Activated naive CD8-positive, alpha-beta T cell treated with anti-CD3 and anti-CD28 coated beads for 36 hours (primary cell): ENCODE measurements at places on chromosomes 3 and 15. TPM values are rescaled to one million over a fixed set of nuclear protein-coding genes. Genes with fewer than 3 reads are reported as not detected.
A peak's percentile ranks its signal among the peaks of the same experiment; 100 is the strongest.

DNA sequence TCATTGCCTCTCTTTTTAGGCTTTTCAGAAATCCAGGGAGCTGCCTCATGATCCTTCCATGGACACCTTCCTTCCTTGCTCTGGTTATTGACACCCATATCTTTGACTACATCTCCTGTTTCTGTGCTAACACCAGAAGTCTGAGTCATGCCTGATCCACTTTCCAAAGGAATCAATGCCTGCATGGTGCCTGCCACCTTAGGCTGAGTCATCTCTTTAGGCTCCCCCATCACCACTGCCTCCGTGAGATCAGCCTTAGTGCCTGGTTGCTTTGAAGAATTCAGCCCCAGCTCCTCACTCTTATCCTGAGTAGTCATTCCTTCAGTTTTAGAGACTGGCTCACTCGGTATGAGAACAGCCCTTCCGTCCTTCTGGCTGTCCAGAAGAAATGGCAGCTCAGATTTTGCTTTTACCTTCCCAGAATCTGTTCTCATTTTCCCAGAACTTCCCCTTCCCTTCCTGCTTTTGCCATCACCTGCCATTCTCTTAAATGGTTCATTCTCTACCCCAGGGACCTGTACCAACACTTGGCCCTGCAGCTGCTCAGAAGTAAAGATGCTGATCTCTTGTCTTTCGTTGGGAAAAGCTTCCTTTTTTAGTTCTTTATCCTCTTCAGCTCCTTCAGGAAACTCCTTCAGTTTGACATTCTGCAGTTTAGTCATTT is 105.3 kb downstream of the MAP4 start:
- DNase-seq, result no peak

Gene MKRN3
- total RNA-seq, result 1.4 TPM

Gene TLR9
- 1.4 TPM for total RNA-seq

DNA sequence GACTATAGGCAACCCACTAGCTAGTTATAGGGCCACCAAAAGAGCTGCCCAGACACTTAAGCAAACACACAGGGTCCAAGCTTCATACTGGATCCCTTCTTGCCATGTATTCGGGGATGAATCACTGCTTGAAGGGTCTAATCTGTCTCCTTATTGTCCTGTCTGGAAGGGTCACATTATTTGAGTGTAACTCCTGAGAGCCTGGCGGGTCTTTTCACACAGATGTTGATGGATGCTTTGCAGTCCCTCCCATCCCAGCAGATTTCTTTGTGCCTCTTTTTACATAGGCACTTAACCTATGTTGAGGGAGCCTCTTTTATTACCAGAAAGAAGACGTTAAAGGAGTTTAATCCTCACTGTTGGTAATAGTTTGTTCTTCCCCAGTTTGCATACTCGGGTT is 56.6 kb downstream of the BBX start:
- no peak for DNase-seq

DNA sequence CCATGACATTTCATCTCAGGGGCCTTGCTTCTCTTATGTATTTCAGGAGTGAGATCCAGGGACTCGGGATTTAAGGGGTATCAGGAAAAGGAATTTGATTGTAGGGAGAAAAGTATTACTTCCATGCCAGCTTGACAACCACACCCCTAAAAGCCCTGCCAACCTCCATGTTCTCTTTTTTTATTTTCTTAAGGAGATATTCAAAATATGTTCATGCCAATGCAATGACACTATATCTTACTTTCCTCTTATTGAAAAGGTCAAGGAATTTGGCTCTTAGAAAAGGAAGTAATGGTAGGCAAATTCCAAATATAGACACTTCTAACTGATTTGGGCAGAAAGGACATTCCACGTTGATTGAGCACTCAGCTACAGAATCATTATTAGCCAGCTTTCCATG is 407.5 kb upstream of the NECTIN3 start:
- DNase-seq, result no peak

GRCh38 chr3:72338942-72339669 is 509.1 kb downstream of the SHQ1 start:
- DNase-seq, result peak; percentile 61

GRCh38 chr3:139113993-139114375 is 69.3 kb upstream of the PRR23C start:
- DNase-seq, result no peak

DNA sequence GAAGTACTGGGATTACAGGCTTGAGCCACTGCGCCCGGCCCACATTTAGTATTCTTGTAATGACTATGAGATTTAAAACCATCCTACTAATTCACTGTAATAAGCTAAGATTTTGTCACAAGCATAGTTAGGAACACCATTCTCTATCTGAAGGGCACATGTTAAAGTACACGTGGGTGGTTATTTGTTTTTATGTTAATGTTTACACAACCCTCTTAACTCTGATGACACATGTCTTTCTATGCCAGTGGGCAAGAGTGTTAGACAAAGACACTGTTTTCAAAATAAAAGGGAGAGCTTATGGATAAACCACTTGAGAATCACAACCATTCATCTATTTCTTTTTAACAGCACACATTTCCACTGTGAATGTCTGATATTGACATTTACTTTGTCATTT is 537.6 kb upstream of the IL12A start:
- DNase-seq, result no peak

DNA sequence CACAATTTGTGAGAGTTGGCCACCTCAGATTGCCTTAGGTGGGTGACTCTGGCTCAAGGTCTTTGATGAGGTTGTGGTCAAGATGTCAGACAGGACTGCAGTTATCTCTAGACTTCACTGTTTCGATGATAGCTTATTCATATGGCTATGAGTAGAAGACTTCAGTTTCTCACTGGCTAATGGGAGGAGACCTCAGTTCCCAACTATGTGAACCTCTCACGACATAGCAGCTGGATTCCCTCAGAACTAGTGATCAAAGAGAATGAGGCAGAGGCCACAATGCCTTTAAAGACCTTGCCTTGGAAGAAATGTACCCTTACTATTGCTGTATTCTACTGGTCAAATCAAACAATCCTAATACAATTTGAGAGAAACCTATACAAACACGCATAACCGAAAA is 607.5 kb upstream of the ROBO2 start:
- DNase-seq, result no peak

DNA sequence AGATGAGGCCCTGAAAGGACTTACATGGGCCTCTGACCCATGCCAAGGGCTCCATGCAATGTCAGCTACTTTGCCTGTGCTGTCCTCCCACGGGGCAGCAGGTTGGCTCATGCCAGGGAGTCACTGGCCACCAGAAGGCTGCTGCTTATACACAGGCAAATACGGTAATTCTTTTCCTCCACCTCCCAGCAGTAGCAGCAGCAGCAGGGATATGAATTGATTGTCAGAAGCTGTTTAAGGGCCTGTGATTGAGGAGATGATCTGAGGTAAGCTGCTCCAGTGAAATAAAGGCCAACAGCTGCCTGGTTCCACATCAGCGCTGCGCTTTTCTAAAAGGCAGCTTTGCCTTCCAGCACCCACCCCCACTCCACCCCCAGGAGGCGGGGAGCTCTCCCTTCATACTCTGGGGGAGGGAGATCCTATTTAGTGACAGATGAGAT is 250.5 kb downstream of the SHQ1 start:
- no peak for DNase-seq

DNA sequence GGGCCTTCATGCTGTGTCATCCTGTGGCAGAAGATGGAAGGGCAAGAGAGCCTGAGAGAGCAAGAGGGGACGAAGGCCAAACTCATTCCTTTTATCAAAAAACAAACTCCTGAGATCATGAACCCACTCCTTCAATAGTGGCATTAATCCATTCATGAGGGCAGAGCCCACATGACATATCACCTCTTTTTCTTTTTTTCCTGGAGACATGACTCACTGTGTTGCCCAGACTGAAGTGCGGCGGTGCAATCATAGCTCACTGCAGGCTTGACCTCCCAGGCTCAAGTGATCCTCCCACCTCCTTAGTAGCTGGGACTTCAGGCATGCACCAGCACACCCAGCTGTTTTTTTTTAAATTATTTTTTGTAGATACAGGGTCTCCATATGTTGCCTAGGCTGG is 92.0 kb upstream of the RNU6-1 start:
- DNase-seq, result no peak

DNA sequence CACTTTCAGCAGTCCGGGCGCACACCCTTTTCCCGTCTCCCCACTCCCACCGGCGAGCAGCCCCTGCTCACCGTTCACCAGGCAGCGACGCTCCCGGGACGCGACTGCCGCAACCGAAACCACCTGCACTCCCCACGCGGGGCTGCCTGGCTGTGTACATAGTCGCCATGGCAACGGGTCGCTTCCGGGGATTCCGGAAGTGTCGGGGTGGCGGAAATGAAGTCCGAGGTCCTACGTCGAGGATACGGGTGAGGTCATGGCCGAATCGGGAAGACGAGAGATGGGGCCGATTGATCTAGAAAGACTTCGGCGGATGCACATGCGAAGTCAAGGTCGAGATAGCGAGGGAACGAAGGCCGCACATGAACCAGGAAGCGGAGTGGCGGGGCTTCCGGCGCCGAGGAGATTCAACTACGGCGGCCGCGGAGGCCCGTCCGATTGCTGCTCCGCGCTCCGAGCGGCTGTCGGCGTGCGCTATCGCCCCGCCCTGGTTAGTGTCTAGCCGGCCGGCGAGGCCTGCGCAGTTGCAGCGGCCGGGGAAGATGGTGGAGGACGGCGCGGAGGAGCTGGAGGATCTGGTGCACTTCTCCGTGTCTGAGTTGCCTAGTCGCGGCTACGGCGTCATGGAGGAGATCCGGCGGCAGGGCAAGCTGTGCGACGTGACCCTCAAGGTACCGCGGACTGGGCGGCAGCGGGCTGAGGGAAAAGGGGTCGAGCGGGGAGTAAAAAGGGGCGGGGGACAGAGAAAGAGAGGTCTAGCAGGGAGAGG is at the start of the genes KIF9 and KLHL18:
TSS of gene KIF9 (minus strand) at position 376 of the 769 bp plus-strand sequence. CDS start 5,425 bp downstream, outside the sequence.
TSS of gene KLHL18 (plus strand) at position 521 of the 769 bp plus-strand sequence. CDS start at position 543, 22 bp downstream.
- peak; percentile 96 for DNase-seq

- no peak for DNase-seq
These were observed 33.8 kb upstream of the ACP3 start for GRCh38 chr3:132283440-132283839.

DNA sequence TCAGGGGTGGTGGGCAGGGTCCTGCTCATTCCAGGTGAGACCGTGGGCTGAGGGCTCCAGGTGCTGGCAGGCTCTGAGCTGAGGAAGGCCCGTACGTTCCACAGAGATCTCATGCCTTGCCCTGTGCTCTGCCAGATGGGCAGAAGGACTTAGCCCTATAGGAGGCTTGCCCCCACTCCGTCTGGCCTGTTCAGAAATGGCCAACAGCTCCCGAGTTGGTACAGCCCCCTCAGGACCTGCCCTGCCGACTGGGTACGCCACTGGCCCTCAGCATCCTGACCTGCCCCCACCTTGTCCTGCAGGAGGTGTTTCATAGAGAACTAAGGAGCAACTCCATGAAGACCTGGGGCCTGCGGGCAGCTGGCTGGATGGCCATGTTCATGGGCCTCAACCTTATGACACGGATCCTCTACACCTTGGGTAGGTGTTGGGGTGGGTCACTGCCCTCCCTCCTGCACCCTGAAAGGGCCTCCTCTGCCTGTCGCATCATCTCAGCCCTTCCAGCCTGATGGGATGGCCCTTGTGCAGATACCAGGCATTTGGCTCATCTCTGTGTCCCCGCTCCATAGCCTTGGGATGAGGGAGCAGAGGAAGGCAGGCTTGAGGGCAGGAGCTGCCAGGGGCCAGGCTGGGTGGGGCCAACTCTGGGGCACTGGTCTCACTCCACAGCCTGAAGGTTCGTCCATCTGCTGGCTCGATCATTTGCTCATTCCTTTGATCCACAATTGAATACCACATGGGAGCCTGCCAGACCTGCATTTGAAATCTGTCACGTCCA is 14.2 kb downstream of the TMEM43 start:
- DNase-seq, result no peak

DNA sequence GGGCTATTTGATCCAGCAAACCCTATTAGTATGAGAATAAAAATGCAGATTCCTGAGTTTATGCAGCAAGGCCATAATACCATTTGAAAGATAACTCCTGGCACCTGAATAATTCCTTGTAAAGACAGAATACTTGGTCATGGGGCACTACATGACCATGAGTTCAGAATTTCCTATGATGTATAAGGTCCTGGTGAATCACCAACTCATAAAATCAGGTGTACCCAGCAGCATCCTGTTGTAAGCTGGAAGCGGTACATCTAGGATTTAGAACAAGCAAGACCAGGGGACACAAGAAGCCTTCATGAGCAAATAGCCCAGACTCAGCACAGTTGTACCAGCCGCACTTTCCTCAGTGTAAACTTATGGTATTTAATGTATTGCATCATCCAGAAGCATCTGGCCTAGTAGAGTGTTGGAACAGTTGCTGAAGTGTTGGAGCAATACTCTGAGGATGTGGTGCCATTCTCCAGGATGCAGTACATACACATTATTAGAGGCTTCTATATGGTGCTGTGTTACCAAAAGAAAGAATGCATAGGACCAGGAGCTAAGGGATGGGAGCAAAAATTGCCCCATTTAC is 233.4 kb downstream of the SQOR start:
- DNase-seq, result no peak

- DNase-seq, result no peak
These were observed 328.5 kb downstream of the NAALADL2 start for GRCh38 chr3:175187586-175187985.

Gene VIPR1
- 6.6 TPM for total RNA-seq

Gene SLC7A14
- total RNA-seq, result not detected

GRCh38 chr3:79558943-79559342 is 208.9 kb downstream of the ROBO1 start:
- DNase-seq, result no peak

GRCh38 chr15:84600331-84600686 is 500 bp upstream of the ZSCAN2 start:
- peak; percentile 53 for DNase-seq

GRCh38 chr15:70768257-70768883 is 5.0 kb upstream of the UACA start:
- DNase-seq, result no peak

DNA sequence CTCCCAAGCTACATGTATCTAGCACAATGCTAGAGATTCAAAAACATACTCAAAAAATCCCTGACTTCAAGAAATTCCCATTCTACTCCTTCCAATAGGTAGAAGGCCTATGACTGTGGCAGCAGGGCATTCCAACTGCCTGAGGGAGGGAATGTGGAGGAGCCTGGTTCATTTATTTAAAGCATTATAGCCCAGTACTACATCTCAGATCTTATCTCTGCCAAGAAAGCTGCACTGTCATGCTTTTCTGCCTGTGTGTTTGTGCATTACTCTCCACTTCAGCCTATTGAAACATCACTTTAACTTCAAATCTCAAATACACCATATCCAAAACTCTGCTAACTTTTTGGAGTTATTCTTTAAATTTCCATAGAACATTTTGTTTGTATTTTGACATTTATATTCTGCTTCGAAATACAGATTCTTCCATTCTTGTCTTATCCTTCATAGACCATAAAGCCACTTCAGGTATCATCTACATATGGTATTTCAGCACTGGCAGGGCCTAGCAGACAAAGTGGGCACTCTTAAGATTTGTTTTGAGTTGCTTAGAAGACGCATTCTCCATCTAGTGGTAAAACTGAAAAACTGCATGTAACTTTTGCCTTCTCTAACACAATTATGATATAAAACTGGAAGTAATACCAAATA is 59.1 kb upstream of the NEDD4 start:
- no peak for DNase-seq

- no peak for DNase-seq
These were observed 27.4 kb downstream of the ARIH2 start for GRCh38 chr3:48945891-48946549.

- no peak for DNase-seq
These were observed 107.5 kb downstream of the CNTN6 start for GRCh38 chr3:1200371-1200770.

- DNase-seq, result no peak
These were observed 70.6 kb upstream of the RAD18 start for GRCh38 chr3:9033867-9034266.

- DNase-seq, result peak; percentile 49
These were observed 37.9 kb downstream of the RPL39L start for GRCh38 chr3:187101184-187102072.

- no peak for DNase-seq
These were observed 222.8 kb downstream of the DPH6 start for GRCh38 chr15:35323141-35323540.
